ENCODE measurements at places on chromosomes 6 and 20. TPM values are rescaled to one million over a fixed set of nuclear protein-coding genes. Genes with fewer than 3 reads are reported as not detected.
A peak's percentile ranks its signal among the peaks of the same experiment; 100 is the strongest.

DNA sequence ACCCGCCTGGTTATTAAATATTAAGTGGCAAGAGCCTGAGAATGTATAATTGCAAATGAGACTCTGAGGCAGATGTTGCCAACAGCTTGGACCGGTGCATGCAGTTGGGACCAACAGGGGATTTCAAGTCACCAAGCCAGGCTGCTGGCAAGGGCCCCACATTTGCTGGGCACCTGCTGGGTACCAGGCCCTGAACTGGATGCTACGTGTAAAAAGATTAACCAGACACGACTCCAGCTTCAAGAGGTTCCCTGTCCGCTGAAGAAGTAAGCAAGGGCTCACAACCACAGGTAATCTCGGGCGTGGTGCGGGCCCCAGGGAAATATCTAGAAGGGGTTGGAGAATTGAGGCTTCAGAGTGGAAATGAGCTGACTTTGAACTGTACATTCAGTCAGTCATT lies 13.2 kb upstream of the SIRPA start:
- DNase-seq: no peak

BRD2 gene
- 357 TPM for polyA plus RNA-seq

- DNase-seq: no peak
These were observed 21.3 kb upstream of the NUS1 start for GRCh38 chr6:117653949-117654348.

DNA sequence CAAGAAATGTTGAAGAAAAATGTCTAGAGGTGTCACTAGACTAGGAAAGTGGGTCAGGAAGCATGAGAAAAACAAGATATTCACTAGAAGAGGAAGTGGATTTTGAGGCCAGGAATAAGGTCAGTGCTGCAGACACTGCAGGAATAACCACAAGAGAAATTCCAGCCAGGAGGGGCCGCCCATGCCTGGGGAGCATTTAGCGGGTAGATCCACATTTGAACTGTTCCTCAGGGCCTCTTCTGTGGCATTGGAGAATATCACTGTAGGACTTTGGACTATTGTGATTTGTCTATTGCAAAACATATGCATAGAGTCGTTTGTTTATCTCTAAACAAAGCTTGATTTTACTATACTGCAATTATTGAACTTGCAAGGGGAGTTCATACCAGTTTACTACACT lies 49.6 kb upstream of the CCDC28A start:
- DNase-seq: peak; percentile 8

BIRC7 gene
- polyA plus RNA-seq: 0.37 TPM

FOXP4 gene
- 29.3 TPM for polyA plus RNA-seq

C20orf144 gene
- polyA plus RNA-seq: 0.33 TPM

ADGB gene
- polyA plus RNA-seq: 0.62 TPM

GPSM3 gene
- 10.2 TPM for polyA plus RNA-seq

DNA sequence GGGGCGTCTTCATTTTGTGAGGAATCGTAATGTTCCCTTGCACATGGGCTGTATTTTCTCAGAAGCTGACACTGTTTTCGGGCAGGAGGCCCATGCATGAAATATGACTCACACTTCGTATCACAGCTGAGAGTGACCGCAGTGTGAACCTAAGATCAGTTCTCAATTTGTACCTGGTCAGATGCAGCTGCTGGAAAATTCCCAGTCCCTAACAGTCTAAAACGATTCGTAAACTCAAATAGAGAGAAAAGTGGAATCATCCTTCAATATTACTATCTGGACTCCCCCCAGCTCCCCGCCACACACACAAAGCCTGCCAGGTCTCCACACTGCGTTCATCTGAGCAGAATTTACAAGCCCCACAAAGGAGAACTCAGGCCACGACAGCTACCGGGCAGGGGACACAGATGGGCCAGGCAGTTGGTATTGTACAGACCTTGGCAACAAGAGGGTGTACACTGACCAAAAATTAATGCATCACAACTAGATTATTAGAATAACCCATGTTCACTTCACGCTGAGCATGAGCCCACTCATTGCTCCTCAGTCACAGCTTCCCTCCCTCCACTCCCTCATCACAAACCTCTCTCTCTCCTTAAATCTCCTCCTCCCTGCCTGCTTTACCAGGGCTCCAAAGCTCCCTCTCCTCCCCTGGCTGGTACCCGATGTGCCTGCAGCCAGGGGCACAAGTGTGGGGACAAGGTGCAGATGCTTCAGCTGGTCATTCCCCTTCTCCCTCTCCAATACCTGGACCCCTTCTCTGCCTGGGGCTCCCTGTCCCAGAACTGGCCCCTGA lies 488.4 kb downstream of the PREX1 start:
- DNase-seq: no peak

GRCh38 chr6:4567141-4567540 lies 209.1 kb upstream of the CDYL start:
- no peak for DNase-seq

RAD21L1 gene
- not detected for polyA plus RNA-seq

DNA sequence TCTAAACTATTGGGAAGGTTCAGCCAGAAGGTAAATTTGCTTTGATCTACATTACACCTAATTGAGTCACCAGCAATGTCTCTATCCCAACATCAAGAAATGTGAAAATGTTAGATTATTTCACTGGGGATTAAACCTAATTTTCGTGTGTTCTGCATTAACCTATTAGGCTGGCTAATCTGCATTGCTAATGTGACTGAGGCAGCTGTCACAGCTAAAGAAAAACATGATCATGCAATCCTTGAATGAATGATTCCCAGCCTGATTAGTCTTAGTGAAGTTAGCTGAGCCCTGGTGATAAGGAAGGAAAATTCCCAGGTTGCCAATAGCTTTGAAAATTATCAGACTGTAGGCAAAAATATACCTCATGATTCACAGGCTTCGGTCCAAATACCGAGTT lies 135.3 kb downstream of the LINC00237 start:
- DNase-seq: no peak

- no peak for DNase-seq
These were observed 40.3 kb downstream of the KIF6 start for GRCh38 chr6:39684790-39685488.

CST2 gene
- polyA plus RNA-seq: not detected

DNA sequence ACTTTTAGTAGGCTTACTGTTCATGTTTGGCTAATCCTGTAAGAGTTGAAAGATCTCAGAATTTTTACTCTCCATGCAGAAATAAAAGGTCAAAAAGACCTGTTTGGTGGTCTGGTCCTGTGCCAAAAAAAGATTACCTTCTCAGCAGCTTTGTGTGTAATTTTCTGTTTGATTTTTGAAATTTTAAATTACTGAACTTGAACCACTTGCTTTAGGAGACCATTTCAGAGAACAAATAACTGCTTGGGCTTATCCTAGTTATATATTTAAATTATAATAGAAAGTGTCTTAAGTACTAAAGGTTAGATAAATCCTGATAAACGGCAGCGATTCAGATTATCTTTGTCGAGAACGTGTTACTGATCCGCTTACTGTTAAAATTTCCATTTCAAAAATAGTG lies 118.3 kb upstream of the GRIK2 start:
- no peak for DNase-seq

DNA sequence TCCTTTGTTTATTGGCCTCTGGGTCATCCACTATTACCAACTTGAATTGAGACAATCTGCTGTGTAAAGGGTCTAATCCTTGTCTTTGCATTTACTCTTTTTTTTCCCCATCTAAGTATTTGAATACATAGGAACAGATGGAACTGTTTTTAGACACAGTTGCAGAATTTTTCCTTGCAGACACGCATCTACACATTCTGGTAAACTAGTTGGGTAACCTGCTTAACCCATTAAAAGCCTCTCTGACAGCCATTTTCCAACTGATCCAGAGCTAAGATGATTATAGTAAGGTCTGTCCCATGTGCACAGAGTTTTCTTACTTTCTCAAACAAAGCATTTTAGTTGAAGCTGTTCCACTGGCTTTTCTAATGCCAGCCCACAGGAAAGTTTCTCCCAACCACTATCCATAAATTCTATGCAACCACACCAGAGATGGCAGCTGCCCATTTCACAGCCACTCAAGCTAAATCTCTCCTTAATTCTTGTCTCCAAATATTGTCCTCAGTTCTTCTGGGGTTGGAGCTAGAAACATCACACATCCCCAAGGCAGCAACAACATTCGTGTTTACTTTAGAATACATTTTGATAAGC lies 492.1 kb downstream of the MAFB start:
- no peak for DNase-seq

DNA sequence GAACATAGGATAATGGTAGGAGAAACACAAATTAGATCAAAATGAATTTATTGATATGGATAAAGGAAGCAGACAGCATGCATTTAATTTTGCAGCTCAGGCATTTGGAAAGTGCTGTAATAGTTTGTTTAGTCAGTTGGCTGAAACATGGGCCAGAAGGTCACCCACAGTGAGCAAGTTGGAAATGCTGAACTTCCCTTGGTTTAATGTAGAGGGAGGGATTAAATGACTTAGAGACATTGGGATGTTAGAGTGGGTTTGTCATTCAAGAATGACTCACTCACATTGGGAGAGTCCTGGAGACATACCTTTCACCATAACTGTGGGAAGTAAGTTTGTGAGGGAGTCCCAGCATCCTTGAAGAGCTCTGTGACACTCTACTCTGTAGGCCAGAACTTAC lies 231.5 kb upstream of the PLCB4 start:
- DNase-seq: no peak

TMEM200A gene
- polyA plus RNA-seq: 27.8 TPM

MAP7 gene
- polyA plus RNA-seq: 35.3 TPM
